ENCODE measurements at places on chromosomes 5 and 9.

DNA sequence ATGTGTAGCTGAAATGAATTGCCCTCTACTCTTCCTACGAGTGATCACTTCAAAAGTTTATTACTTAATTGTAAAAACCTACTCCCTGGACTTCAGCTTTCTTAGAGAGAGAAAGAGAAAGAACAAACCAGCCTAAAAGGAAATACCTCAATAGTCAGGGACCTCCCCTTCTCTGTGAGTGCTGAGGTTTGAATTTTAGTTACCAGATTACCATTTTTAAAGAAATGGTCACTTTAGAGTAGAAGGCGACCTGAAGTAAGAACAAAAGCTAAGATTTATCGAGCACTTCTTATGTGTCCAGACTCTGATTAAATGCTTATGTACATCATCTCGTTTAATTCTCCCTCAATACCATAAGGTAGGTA is 11.3 kb downstream of the RAPGEF1 start:
- DNase-seq: no peak

DNA sequence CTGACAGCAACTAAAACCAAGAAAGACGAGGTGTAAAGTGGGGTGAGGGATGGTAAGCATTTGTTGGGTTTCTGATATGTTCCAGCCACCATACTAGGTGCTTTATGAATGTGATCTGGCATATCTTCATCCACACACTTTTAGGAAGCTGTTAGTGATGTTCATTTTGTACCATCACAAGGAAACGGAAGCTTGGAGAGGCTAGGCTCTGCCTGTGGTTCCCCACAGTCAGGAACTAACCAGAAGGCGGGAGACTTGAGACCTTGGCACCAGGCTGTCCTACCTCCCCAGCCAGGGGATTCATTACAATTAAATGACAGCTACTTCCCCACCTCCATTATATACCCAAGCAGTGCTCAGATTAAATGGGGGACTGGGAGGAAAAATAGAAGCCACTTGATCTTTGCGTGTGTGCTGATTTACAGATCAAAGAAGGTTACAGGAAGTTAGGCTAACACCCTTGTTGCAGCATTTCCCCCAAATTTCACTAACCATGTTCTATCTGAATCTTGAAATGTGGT is 43.0 kb downstream of the SFXN1 start:
- DNase-seq: no peak

- DNase-seq: no peak
Measured at GRCh38 chr9:32942755-32943460, 58.5 kb downstream of the APTX start.

DNA sequence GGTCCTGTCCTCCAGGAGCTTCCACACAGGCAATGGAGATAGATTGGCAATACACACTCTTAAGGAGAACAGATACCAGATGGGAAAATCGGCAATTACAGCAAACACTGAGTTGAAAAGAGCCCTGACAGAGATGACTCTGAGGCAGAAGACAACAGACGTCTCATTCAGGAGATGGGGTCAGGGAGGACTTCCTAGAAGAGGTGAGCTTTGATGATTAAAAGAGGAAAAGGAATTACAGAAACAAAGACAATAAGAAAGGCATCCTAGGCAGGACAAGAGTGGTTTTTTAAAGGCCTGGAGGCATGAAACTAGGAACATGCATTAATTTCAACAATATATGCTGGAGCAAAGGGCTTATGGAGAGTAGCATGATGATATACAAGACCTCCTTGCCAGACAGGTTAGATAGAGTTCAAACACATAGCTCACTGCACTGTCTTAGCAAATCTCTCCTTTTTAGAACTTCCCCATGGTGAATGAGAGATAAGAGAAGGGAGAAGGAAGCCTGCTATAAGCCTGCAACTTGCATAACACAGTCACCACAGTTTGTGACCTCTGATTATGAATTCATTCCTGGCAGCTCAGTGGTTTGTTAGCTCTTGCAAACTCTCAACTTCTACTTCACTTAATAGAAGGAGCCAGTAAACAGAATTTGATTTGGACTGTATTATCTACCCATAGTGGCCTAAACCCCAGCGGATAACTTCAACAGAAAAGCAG is 48.5 kb downstream of the SIL1 start:
- no peak for DNase-seq

- no peak for DNase-seq
Measured at GRCh38 chr5:93674138-93674537, 67.3 kb downstream of the POU5F2 start.

DNA sequence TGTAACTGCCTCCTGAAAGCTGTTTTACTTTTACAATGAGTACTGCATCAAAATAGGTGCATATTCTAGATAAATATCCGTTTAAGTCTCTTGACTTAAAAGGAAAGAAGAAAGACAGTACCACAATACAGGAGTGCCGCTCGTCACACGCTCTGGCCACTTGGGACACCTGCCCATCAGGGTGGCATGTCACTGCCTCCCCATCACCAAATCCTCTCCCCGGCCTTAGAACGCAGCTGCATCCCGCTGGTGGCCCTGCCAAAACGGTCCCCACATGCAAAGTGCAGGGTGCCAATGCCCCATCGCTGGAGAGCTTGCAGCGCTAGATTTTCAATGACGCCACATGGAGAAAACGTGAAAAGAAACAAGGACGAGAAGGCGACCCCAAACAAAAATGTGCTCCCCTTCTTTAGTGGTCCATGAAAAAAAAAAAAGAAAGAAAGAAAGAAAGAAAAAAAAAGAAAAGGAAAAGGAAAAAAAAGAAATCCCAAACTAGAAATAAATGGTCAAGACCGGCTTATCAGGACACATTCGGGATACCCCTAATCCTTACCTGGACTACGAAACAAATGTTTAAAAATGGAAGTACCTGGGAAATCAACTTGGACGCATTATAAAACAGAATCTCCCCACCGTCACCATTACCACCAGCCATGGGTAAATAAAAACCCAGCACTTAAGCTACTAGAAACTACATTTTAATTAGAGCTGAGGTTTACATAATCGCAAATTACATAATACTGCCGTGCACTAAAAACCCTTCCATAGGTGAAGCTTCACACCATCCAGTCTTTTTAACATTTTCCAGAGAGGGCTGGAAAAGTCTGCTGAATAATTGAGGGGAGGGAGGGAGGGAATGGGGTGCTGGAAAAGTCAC is 1.0 kb downstream of the ANKH start:
- DNase-seq: peak; percentile 47

GRCh38 chr5:120463991-120464626 is at the start of gene PRR16:
PRR16 (plus strand) TSS chr5:120464300.
- no peak for DNase-seq

DNA sequence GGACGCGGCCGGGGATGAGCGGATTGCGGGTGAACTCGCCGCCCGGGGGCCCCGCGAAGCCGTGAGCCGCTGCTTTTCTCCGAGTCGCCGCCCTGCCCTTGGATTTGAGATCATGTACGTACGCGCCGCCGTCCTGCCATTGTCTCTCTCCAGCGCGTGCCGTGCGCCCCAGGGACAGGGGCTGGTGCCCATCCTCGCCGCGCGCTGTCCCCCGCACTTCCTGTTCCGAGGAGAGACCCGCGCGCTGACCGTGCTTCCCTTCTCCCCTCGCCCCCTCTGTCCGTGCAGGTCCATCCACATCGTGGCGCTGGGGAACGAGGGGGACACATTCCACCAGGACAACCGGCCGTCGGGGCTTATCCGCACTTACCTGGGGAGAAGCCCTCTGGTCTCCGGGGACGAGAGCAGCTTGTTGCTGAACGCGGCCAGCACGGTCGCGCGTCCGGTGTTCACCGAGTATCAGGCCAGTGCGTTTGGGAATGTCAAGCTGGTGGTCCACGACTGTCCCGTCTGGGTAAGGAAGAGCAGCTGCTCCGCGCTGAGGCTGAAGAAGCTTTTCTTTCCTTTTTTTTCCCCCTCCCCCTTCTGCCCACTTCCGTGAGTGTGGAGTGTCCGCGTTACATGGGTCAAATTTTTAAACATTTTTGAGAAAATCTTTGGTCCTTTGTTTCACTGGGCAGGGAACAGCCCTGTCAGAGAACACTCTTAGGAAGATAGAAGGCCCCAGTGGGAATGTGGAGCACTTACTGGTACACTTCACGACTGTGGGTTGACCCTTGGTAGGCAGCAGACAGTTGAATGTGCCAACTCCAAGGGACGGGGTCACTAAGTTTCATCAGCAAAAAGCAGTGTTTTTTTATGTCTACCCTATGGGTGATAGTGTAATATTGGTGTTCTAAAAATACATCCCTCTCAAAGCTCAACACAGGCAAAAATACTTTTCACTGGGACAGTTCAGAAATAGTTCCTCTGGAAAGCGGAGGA is 727 bp downstream of the RHOBTB3 start:
- DNase-seq: no peak

- no peak for DNase-seq
Measured at GRCh38 chr9:93045521-93045920, 13.0 kb upstream of the SUSD3 start.

DNA sequence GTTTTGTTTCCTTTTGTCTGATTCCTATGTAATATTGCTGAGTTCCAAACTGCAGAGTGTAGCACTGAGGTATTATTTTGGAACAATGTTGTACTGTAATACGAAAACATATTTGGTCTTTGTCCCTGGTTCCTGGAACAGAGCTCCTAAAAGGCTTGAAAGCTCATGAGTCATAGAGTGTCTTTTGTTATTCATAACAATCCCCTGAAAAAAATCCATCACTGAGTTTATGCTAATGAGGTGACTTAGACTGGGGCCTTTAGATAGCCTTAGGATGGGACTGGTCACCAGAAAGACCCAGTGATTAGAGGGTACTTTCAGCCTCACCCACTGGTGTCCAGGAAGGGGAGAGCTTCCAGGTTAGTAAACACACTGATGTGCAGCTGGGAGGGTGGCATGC is 132.7 kb upstream of the POU5F2 start:
- no peak for DNase-seq

- no peak for DNase-seq
Measured at GRCh38 chr9:138098116-138098907, 220.7 kb downstream of the CACNA1B start.

DNA sequence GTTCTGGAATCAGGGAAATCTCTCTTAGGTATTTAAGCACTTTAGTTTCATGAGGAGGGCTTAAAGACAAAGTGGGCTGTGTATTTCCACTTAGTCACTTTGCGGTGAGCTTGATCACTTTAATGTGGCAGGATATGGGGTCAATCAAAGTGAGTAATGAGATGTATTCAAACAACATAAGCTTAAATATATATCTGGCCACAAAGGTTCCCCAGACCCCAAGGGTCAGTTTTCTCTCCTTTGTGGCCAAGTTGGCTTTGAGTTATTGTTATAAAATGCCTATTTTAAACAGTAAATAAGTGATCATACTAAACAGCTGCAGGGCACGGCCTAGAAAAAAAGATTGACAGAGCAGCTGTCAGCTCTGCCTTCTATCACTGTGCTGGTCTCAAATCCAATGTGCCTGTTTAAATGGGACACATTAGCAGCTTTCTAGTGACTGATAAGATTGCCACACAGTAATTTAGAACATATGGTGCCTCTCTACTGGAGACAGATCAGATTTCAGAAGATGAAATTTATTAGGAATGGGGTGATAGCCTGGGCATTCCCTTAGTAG is 363.9 kb downstream of the AGTPBP1 start:
- no peak for DNase-seq

DNA sequence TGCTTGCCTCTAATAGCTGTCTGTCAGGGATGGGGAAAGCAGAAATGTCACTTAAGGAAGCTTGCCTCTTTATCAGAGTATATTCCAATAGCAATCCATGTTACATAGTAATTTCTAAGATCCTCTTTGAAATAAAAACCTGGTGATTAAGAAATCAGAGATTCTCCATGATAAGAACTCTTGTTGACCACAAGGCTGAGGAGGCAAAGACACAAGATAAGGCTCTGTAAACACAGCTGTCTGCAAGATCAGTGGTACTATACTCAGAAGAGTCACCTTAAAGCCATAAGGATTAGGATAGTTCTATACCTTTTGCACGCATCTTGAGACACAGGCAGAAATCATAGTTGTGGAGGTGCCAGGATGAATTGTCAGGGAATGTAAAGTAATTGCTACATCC is 40.3 kb downstream of the HEXB start:
- no peak for DNase-seq

- DNase-seq: no peak
Measured at GRCh38 chr9:100084734-100085133, 14.1 kb downstream of the ERP44 start.

GRCh38 chr5:170200876-170201275 is 31.9 kb upstream of the C5orf58 start:
- DNase-seq: no peak

DNA sequence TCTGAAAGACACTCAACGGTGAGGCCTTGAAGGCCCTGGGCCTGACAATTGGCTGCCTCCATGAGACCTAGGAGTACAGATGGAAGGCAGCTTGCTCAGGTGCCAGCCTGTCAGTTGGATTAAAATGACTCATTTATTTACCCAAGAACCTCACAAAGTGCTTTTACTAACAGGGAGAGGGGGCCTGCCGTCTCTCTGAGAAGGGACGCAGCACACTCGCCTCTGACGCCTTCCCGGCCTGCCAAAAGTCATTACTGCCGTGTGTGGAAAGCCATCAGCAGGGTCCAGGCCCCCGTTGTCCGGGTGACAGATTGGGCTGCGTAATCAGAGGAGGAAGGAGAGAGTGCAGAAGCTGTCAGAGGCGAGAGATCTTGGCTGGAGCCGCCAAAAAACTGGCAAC is 32.4 kb downstream of the DDX31 start:
- no peak for DNase-seq

- no peak for DNase-seq
Measured at GRCh38 chr5:163867324-163867723, 361.9 kb downstream of the MAT2B start.

GRCh38 chr9:114655689-114656088 is 1.9 kb downstream of the TEX53 start:
- no peak for DNase-seq

GRCh38 chr5:143045062-143045461 is 274.9 kb downstream of the ARHGAP26 start:
- no peak for DNase-seq

- no peak for DNase-seq
Measured at GRCh38 chr9:93111371-93112115, 15.5 kb downstream of the CARD19 start.

DNA sequence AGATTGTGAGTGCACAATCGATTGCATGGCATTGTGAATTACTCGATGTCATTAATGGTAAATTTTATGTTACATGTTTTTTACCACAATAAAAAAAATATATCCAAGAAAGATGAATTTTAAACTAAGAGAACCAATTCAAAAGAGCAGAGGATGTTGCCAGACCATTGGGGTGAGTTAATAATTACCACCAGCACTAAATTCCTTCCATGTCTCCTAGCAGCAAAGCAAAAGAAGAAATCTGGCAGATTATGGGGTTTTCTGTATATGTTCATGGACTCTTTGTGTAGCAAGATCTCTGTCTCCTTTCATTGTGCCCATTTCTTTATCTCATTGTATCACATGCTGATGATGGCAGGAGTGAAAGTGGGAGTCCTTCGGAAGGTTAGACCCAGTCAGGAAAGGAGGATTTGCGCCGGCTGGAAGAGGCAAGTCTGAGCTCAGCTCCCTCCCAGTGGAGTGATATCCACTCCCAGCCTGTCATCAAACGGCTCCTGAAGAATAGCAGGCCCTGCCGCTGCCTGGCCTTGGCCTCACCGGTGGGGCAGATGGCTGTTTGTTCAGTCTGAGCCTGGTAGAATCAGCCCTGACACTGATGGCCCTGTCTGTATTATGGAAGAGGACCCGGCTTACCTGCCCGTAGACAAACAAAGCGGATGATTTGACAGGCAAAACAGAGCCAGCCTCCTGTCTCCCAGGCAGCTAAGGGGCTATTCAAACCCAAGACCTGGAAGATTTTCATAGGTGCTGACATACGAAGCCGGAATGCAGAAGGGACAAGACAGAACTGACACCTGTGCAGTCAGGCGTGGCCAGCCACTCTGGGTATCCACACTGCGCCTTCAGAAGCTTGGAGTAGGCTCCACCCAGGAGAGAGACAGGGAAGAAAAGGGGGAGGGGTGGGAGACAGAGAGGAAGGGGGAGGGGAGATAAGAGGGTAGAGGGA is 21.9 kb upstream of the FOXE1 start:
- no peak for DNase-seq
